Hepatocyte (in vitro differentiated cells): ENCODE measurements at places on chromosomes 7 and 10. TPM values are rescaled to one million over a fixed set of nuclear protein-coding genes. Genes with fewer than 3 reads are reported as not detected.

GRCh38 chr10:49183596-49184542 lies 4.3 kb downstream of the TMEM273 start:
- no peaks in the 10 kb centered on the region for H3K36me3 ChIP-seq
- no peak overlapping the region for H3K4me3 ChIP-seq
- peaks cover 11% of the 10 kb centered on the region for H3K27me3 ChIP-seq
- DNase-seq: no peak
- H3K4me1 ChIP-seq: no peaks in the 10 kb centered on the region

DNA sequence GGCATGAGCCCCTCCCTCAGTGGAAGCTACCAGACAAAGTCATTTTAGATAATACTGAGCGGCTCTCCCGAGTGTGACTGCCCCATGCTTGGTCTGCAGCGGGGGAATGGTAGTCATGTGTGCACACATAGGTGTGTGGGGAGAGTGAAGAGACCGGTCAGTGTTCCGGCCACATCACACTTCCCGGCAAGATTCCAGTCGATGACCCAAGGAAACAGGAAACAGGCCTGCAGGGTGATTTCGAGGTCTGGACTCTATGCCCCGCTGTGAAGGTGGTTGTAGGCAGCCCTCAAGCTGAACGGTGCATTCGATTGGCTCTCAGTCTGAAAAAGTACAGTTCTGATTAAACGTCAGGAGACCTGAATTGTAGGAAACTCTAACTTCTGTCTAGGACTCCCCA lies 73.2 kb downstream of the SYPL1 start:
- DNase-seq: no peak
- H3K4me1 ChIP-seq: peaks cover 5% of the 10 kb centered on the region
- H3K27ac ChIP-seq: peak overlapping the region; percentile 48
- no peak overlapping the region for H3K4me3 ChIP-seq
- H3K27me3 ChIP-seq: no peaks in the 10 kb centered on the region
- H3K36me3 ChIP-seq: no peaks in the 10 kb centered on the region

- H3K27ac ChIP-seq: peak within 1 kb of the TSS; percentile 95
- peak within 1 kb of the TSS; percentile 92 for H3K4me3 ChIP-seq
- peaks cover 10% of the 10 kb centered on the region for H3K4me1 ChIP-seq
- DNase-seq: no peak
Measured at GRCh38 chr7:35037211-35037525, at the start of gene DPY19L1. TSS of gene DPY19L1 (minus strand) at chr7:35037485. CDS start at chr7:35037394, 91 bp downstream.

The LRIT1 gene
- total RNA-seq: not detected in 2 replicates

DNA sequence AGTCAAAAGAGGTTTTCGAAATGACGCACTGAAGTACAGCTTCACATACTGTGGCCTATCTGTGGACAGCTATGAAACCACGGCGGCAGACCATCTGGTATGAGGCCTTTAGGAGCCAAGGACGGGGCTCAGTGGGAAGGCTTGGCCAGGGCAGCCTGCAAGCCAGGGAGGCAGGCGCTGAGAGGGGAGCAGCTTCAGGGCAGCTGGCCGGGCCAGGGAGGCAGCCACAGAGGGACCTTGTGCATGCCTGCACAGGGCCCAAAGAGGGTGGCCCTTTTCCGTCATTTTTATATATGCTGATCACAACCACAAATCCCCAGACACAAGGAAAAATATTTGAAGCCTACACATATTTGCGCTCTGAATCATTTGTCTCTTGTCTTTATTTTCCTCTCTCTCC lies 13.5 kb downstream of the CALD1 start:
- DNase-seq: no peak
- H3K4me1 ChIP-seq: no peaks in the 10 kb centered on the region
- no peak overlapping the region for H3K4me3 ChIP-seq
- H3K27me3 ChIP-seq: no peaks in the 10 kb centered on the region
- no peak overlapping the region for H3K27ac ChIP-seq

The DIP2C gene
- 9.9 and 12.8 TPM in 2 replicates for total RNA-seq
